Lower lobe of right lung (tissue), 2 donors: ENCODE measurements at places on chromosomes 1 and 21. TPM values are rescaled to one million over a fixed set of nuclear protein-coding genes. Genes with fewer than 3 reads are reported as not detected.

DNA sequence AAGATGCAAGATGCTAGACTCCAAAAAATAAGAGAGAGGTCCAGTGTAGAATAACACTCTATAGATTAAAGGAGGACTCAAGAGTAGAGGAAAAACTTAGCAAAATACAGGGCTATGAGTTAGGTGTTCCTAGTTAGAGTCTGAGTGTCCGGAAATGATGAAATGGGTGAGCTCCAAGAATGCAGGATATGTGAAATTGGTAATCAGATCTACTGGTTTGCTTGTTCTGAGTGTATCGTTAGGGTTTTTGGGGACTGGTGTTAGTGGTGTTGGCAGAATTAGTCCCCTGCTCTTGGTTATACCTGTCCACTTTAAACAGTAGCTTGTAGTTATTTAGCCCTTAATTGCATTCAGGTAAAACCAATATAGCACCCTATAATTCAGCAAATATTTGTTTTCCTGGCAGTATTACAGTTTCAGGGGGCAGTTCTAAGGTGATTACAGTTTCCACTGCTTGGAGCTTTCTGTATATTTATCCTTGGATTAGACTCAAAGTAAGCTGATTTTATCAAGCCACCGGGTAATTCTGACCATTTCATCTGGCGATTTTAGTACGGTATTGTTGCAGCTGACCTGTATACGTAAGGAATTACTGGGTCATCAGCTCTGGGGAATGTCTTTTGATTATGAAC is 332.7 kb downstream of the CHRM3 start:
- no peak for DNase-seq

GRCh38 chr1:187047298-187047697 is 218.5 kb downstream of the PLA2G4A start:
- no peak for DNase-seq

GJB3 gene
- total RNA-seq = 0.80 TPM

PRR9 gene
- total RNA-seq = not detected

DNA sequence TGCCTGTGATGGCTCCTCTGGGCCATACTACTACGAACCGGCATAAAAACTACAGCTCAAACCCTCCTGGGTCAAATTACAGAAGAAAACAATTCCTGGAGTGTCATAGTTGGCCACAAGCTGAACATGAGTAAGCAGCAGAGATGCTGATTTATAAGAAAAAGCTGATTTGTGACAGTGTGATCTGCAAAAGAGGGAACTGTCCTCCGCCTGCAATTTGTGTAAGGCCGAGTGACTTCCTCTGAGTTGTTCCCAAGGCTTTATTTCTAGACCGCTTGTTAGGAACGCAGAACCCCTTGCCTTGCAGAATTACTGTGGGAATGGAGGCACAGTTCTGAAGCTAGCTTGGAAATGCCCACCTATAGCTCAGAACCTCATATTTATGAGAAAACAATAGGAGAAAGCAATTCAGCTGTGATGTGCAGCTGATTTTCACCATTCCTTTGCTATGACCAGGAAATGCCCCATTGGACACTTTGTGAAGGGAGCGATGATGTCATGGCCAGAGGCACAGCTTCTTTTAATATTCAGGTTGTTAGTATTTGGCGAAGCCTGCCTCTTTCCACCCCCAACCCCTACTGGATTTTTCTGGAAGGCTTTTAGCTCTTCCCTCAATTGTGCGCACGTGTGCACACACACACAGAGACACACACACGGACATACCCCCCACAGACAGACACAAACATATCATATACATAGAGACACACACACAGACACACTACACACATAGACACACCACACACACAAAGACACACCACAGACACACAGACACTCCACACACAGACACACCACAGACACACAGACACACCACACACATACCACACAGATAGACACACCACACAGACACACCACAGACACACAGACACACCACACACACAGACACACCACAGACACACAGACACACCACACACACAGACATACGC is 47.6 kb downstream of the IER5 start:
- no peak for DNase-seq

STYXL2 gene
- 0.09 TPM for total RNA-seq

DNA sequence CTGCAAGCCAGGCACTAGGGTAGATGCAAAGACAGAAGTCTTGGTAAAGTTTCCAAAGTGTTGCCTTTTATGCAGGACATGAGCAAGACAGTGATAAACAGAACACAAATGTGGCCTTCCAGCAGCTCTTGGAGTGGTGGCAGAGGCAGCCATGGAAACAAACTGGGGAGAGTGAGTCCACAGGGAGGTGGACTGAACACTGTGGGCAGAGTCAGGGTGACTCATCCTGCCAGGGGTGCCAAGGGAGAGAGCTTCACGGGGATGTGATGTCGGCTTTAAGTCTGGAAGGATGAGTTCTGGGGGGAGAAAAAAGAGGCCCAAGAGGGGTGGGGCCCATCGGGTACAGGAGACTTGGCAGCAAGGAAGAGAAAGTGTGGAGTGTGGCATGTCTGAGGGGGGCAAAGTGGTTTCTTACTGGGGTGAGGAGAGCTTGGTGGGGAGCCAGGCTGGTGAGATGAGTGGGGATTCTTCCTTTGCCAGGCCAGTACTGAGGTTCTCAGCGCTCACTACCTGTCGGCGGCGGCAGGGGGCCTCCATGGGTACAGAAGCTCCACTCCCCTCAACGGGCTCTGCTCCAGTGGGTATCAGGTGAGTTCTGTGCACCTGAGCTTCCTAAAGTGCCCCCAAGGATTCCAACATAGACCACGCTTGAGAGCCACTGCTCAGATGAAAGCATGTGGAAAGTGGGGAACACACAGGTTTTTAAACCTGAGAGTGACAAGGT is 41.8 kb downstream of the KIAA0040 start:
- no peak for DNase-seq

DNA sequence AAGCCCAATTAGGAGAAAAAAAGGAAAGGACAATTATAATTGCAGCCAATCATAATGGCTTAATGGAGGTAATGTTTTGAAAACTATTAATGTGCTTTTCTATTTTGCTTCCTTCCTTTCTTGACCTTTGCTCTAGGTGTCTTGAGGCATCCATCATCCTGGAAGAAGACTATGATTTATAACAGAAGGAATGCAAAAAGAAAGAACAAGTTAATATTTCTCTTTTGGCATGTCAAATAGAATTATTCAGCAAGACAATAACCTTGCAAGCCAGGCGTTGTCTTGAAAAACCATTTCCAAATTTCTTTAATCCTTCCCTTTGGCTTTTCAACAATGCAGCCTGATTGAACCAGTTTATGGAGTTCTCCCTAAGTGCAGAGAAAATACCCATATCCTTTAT is 107.7 kb upstream of the USP24 start:
- no peak for DNase-seq

DNA sequence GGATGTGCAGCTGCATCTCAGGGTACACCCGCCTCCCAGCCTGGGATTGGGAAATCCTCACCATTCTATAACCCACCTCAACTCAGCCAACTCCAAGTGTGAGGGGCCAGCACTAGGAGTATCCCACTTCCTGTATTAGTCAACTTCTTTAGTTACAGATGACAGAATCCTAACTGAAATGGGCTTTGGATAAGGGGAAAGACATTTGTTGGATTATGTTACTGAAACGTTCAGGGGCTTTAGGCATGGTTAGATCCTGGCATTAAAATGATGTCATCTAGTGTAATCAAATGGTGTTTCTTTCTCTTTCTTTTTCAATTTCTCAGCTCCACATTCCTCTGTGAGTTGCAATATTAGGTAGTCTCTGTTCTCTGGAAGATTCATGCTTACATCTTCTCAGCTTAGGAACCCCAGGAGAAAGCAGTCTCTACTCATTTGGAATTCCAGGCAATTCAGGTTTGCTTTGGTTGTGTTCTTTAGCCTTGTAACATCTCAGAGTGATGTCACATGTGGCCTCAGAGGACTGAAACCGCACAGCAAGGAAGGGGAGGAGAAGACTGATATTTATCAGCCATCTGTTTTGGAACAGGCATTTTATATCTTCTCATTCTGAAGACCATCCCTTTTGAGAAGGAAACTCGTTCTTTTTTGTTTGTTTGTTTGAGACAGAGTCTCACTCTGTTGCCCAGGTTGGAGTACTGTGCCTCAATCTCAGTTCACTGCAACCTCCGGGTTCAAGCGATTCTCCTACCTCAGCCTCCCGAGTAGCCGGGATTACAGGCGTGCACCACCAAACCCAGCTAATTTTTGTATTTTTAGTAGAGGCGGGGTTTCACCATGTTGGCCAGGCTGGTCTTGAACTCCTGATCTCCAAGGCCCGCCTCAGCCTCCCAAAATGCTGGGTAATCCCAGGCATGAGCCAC is 18.9 kb upstream of the TMEM54 start:
- DNase-seq = no peak

DNA sequence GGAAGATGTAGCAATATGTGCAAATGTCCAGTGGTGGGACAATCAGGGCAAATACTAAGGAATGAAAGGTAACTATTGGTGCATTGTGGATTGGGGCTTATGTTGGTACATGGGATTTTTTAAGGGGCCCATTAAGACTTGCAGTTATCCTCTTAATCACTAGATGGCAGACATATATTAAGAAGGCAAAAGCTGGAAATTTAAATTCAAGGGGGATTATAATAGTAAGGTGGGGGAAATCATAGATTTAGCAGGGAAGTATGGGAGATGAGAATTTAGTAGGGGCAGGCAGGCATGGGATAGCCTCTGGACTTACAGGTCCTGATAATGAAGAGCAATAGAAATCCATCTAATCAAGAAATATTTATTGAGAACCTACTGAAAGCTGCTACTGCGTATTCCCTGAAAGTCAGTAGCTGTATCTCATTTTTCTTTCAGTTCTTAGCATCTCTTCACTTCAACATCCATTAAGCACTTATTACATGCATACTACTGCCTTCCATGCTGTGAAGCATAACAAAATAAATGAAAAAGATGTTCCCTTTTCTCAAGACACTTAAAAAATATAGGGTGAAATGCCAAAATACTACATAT is 251.8 kb downstream of the CRB1 start:
- no peak for DNase-seq

GRCh38 chr1:232921381-232921780 is 29.0 kb upstream of the NTPCR start:
- no peak for DNase-seq

DNA sequence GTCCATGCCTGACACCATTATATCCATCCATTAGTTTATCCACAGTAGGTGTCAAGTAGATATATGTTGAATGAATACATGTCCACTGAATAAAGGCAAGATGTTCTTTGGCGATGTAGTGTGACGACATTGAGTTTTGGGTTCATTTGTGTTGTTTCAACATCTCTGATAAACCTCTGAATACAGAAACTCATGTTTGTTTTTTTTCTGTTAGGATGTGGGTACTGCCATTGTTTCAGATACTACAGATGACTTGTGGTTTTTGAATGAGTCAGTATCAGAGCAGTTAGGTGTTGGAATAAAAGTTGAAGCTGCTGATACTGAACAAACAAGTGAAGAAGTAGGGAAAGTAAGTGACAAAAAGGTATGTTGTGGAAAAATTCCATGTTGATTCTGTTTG is 28.1 kb downstream of the MDM4 start:
- DNase-seq = no peak

GRCh38 chr1:213439703-213440102 is 388.7 kb downstream of the RPS6KC1 start:
- DNase-seq = no peak

DNA sequence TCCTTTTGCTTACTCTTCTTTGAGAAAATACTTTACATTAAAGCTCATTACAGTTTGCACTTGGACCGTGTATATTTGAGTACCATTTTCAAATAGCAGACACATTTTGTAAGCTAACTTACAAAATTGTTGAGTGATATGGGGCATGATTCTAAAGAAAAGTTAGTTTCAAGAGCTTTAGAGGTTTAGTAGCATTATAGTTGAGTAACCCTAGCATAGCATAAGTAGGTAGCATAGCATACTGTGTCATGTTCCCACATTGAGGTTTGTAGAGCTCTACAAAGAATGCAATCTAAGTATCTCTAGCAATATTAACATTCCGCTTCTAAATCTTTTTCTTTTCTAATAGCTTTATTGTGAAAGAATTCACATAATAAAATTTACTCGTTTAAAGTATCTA is 92.0 kb downstream of the ITSN1 start:
- DNase-seq = no peak

GRCh38 chr1:98054786-98055185 is 134.0 kb upstream of the DPYD start:
- no peak for DNase-seq

F13B gene
- total RNA-seq = not detected

GRCh38 chr1:108732398-108732797 is 14.1 kb upstream of the STXBP3 start:
- no peak for DNase-seq

DNA sequence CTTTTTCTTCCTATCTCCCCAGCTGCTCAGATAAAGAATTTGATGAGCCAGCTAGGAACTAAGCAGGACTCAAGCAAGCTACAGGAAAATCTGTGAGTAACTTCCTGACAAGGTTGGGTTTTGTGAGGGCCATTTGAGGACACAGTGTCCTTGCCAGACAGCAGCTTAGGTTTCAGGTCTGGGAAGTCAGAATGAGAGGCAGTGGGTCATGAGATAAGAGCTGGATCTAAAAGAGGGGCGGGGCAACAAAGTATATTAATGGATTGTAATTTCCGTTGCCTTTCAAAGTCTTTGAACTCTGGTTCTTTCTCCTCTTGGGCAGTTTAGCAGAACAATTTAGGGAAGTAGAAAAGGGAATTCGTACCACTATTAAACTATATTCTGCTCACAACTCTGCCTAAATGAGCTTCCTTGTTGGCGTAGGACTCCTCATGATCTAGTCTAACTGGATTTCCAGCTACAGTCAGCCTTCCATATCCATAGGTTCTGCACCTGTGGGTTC is 16.6 kb downstream of the STX12 start:
- no peak for DNase-seq

ITLN2 gene
- total RNA-seq = 30.7 TPM

NEK2 gene
- 0.77 TPM for total RNA-seq

DNA sequence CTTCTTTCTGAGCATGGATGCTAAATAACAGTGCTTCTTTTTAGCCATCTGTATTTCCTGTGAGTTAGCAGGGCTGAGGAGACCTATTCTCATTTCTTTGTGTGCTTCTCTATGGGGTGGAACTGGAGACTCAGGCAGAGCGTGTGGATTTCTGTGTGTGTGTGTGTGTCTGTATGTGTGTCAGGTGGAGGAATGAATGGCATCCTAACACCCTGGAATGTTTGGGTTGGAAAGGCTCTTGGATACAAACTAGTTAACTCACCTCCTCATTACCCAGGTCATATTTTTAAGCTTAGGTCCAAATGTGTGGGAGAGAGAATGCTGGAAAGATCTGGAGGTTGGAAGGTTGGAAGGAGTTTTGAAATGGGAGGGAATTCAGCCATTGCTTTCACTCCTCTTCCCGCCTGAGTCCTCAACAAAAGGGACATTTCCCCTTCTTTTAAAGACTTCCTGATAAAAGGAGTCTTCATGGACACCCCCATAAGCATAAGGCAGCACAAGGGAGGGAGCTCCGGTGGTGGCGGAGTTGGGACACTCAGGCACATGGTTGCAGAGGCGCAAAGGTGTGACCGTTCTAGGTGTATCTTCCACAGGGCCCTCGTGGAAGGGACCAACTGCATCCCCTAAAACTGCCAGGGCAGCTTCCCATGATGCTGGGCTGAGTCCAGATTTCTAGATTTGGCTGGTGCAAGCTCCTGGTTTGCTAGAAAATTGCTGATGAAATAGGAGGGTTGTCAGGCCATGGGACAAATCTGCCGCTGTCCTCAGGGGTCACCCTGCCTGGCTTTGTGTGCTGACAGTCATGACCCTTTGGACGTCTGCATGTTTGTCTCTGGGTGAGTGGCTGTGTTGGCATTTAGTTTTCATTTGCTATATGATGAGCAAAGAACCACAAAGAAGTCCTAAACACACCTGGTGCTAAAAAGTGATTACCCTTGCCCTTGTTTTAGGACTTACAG is 37.6 kb downstream of the MTARC1 start:
- DNase-seq = no peak
